Cortex of kidney (tissue), 1 donor: ENCODE measurements at places on chromosomes 16 and 17.

DNA sequence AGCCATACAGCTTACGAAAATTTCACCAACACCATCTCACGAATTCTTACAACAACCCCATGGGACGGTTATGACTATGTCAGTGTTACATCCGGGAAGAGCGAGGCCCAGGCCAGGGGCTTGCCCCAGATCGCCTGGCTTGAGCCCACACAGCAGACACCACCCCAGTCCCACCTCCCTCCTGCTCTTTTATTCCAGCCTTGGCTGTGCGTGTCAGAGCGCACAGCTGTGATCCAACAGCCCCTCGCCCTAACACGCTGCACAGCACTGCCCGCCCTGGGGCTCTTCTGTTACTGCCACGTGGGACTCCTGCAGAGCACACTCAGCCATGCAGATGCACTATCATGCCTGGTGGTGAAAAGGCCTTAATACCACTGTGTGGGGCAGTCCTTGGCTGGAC lies 127.9 kb downstream of the ENGASE start:
- DNase-seq = no peak

GRCh38 chr17:79749156-79749815 lies 18.5 kb downstream of the ENPP7 start:
- no peak for DNase-seq

DNA sequence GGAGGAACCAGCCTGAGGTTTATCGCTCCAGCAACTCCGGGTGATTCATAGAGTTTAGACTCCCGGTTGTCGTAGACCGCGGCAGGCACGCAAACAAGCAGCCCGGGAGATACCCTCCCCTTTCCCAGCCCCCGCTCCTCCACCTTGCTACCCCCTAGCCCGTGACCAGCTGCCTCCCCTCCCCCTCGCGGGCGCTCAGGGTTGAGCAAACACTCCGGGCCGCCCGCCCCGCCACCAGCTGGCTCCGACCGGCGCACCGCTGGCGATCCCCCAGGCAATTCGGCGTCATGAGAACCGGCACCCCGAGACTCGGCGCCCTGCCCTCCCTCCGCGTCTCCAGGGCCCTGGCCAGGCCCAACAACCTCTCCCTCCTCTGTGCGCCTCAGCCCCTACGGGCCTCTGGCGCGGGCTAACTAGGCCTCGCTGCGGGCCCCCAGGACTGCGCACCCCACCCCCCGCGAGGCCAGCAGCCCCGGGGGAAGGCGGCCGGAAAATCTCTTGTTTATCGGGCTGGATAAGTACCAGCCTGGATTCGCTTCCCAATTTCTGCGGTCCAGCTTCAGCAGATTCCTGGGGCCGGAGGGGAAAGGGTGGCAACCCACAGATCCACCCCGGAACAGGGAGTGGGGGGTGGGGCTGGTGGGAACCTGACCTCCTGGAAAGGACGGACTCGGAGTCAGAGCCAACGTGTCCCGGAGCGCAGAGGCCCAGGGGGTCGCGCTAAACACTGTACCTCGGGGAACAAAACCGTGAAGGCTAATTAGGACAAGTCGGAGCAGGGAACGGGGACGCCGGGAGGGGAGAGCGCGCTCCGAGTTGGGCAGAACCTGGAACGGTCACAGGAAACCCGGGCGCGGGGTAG lies 951 bp upstream of the GPRC5C start:
- no peak for DNase-seq

DNA sequence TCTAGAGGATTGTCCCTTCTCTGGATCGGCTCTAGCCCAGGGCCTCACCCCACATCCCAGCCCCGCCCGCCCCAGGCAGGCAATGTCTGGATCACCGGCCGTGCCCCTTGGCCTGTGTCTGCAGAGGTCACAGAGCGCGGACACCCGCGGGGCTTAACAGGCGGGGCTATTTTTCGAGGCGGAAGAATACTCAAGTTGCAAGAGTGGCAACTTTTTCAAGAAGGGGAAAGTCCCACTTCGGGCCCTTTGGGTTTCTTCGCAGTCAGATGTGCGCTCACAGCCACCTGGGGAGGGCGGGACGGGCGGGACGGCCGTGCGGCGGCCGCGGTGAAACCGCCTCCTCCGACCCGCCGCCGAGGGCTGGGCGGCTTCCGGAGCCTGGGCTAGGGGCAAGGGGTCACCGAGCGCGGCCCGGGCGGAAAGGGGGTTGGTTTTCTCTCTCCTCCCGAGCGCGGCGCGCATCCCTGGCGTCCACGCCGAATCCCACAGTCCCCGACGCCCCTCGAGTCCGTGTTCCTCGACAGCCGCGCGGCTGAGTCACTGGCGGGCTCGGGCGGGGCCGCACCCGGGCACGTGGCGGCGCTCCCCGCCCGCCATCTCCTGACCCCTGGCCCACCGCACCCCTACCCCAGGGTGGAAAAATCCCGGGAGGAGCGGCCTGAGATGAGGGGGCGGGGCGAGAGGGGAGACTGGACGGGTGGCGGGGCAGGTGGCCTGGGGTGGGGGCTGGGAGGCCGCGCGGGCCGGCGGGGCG lies 1.2 kb upstream of the PFN1 start:
- no peak for DNase-seq

- no peak for DNase-seq
Observed at GRCh38 chr16:15950161-15950854, 892 bp downstream of the ABCC1 start.

GRCh38 chr16:76943921-76944320 lies 247.1 kb upstream of the MON1B start:
- DNase-seq = no peak

- no peak for DNase-seq
Observed at GRCh38 chr17:44745301-44745700, 13.5 kb upstream of the ADAM11 start.

DNA sequence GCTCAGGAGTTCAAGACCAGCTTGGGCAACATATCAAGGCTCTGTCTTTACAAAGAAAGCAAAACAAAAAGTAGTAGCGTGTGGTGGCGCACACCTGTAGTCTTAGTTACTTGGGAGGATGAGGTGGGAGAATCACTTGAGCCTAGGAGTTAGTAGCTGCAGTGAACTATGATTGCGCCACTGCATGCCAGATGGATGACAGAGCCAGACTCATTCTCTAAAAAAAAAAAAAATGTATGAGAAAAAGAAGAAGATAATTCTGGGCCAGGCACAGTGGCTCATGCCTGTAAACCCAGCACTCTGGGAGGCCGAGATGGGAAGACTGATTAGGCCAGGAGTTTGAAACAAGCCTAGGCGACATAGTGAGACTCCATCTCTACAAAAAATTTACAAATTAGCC lies 28.5 kb downstream of the STAT5B start:
- DNase-seq = no peak

DNA sequence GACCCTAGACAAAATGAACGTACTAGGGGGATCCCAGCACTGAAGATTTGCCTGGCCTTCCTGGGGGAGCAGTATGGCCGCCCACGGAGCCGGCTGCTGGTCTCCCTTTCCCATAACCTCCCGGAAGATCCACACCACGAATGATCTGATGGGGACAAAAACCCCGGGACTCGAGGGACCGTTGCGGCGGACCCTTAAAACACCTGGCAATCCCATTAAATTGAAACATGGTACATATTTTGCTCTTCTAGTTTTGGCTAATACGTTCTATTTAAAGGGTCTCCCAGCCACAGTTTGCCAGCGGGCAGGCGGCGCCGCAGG lies 45.2 kb upstream of the LCMT1 start:
- no peak for DNase-seq

- peak; percentile 20 for DNase-seq
Observed at GRCh38 chr16:24729243-24729950, at the start of gene TNRC6A. TNRC6A (plus strand) TSS chr16:24729651; CDS start chr16:24729842, 191 bp downstream.

- DNase-seq = no peak
Observed at GRCh38 chr17:73186283-73187050, 6.4 kb upstream of the COG1 start.

- DNase-seq = no peak
Observed at GRCh38 chr16:17354141-17354601, 116.6 kb downstream of the XYLT1 start.

- DNase-seq = no peak
Observed at GRCh38 chr16:66508248-66508913, 41.5 kb downstream of the TK2 start.

- DNase-seq = no peak
Observed at GRCh38 chr16:70572926-70573270, 49.3 kb downstream of the SF3B3 start.
